ENCODE measurements at places on chromosomes 1 and 21.

DNA sequence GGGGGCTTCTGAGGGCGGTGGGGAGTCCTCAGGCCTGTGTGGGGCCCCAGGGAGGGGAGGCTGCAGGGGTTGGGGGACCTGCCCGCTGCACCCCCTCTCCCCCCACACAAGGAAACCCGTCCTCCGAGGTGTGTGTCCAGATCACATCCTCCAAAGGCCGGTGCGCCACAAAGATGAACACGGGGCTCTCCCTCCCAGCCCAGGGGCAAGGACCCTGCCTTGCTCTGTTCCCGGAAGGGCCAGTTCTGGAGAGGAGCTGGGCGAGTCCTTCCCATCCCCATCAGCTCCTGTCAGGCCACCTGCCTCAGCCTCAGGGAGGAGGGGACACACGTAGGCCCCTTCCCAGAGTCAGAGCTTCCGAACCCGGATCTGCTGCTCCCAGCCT, 2.5 kb upstream of the TTLL10 start:
- DNase-seq: no peak

DNA sequence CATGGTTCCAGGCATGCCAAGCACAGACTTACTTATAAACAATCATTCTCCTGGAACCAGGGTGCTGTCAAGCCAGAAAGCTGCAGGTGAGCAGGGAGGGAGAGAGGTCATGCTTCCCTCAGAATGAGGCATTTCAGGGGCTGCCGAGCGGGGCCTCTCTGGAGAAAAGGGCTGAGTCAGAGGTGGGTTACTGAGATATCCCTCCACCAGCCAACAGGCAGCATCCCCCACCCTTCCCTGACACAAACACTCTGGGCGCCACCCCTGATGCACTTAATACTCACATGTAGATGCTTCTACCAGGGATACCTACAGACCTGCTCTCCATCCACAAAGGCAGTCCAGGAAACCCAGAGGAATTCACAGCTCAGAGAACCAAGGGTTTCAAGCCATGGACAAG, 13.1 kb downstream of the STK40 start:
- no peak for DNase-seq

DNA sequence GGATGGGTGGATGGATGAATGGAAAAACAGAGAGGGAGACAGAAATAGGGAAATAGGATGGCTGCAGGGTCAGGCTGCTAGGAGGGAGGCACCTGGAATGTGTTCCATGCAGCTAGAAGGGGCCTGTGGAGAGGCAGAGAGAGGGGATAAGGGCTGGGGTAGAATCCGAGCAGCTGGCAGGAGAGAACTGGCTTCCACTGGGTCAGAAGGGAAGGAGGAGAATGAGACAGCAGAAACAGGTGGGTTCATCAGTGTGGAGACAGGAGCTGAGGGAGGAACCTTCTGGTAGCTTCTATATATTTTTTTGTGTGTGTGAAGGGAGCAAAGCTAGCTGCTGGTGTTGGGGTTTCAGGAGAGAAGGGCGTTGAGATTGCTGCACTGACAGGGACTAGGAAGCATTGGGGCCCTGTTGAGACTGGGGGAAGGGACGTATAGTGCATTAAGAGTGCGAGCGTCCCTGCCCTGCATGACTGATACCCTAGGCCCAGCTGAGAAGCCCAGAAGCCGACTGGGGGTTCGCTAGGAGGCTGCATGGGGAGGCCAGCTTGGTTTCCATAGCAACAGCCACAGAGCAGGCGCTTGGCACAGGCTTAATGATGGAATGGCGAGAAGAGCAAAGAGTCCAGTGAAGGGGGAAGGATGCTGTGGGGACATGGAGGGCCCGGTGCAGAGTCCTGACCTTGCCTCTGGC, 14.8 kb upstream of the KIF21B start:
- no peak for DNase-seq

DNA sequence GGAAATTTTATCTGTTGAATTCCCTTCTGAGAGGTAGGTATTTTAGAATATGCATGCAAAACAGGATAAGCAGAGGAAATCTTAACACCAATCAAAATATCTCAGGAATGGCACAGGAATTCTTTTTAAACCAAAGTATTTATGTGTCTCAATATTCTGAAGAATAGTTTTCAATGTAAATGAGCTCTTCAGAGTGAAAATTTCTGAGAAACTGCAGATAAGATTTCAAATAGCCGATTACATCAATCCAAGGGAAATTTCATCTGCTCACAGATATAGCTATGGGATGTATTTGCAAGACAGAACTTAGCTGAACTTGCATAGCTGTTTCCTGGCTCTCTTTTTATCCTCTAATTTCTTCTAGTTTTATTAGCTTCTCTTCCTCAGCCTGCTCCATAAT, 209.5 kb downstream of the GRIK1 start:
- DNase-seq: no peak

- DNase-seq: no peak
Measured at GRCh38 chr1:61157468-61157987, 75.2 kb downstream of the NFIA start.

- no peak for DNase-seq
Measured at GRCh38 chr1:56266359-56266758, 313.0 kb downstream of the PLPP3 start.

DNA sequence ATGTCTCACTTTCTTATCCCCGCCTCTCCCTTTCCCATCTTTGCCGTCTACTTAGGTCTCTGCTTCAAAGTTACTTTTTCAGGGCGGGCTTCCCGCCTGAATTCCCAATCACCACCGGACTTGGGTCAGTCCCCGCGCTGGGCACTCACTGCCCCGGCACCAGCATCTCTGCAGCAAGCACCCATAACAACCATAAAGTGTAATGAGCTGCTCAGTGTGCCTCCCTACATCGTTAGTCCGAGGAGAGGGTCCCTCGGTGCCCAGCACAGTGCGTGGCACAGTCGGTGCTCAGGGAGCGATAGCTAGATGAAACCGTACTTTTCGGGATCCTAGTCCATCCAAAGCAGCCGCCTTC, 633 bp upstream of the CTPS1 start:
- DNase-seq: no peak

DNA sequence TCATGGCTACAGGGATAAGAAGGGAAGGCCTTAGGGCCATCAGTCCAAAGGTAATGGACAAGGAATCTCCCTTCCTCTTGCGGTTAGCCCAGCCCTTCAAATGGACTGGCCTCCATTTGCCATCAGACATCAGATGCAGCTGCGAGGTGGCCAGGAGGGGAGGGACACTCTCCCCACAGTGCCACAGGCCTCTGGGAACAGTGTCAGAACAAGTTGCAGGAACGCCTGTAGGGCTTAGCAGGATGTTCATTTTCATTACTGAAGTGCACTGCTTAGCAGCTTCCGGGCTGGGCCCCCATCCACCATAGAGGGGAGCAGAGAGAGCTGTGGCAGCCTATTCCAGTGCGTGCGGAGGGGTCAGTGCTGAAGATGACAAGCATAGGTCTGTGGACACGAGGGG, 127.5 kb downstream of the GALNT2 start:
- DNase-seq: no peak

DNA sequence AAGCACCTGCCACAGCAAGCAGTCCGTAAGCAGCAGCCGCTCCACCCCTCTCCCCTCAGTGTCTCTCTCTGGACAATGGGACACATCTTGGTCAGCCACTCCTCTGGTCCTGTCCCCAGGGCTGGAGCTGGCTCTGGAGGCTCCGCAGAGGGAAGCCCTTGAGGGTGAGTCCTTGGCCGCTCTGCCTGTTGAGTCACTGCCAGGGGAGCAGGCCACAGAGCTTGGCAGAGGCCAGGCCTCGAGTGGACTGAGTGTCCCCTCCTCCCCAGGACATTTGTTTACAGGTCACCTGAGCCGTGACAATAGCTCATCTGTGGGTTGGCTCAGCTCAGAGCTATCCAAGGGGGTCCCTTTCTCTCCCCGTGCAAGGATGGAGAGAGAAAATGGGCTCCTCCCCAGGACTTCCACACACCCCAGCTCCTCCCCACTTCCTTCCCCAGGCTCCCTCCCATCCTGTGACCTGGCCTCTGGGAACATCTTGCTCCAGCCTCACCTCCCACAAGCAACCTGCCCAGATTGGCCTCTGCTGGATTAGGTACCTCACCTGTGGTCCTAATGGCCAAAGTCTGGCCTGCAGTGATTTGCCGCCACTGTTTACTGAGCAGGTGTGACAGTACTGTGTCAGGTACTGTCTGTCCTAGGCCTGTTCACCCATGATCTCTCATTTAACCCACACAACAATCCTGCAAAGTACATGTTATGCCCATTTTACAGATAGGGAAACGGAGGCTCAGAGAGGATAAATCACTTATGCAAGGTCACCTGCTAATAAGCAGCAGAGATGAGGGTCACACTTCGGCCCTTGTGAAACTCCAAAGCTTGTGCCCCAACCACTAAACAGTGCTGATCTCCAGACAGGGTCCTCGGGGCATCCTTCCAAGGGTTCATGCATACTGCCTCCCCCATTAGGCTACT, 4.8 kb downstream of the FAM131C start:
- no peak for DNase-seq

- no peak for DNase-seq
Measured at GRCh38 chr1:65055747-65056146, 89.4 kb upstream of the JAK1 start.

DNA sequence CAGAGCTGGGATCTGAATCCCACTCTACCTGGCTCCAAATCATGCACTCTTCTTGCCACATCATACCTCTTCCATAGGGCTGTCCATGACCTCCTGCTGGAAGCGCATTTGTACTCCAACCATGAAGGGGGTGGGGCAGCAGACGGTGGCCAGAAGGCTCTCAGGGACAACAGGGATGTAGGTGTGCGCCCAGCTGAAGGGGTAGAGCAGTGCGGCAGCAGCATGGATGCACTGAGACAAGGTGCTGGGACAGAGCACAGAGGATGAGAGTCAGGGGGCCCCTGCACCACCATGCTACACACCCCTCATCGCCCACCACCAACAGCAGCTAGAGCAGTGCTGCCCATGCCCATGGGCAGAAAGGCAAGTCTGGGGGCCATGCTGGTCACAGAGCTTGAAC, 8.4 kb downstream of the DENND2D start:
- no peak for DNase-seq

GRCh38 chr1:156693848-156694689, 11.3 kb downstream of the CRABP2 start:
- no peak for DNase-seq

DNA sequence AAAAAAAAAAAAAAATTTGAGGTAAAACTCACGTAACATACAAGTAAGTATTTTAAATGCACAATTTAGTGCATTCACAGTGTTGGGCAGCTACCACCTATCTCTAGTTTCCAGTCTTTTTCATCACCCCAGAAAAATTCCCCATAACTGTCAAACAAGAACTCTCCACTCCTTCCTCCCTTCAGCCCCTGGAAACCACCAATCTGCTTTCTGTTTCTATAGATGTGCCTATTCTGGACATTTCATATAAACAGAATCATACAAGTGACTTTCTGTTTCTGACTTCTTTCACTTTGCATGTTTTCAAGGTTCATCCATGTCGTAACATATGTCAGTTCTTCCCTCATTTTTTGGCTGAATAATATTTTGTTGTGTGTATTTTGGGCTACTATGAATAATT, 24.9 kb upstream of the ETS2 start:
- DNase-seq: no peak

GRCh38 chr1:64505232-64505943, 35.5 kb downstream of the CACHD1 start:
- DNase-seq: peak; percentile 18

- no peak for DNase-seq
Measured at GRCh38 chr1:65509912-65510680, 89.6 kb downstream of the LEPR start.

- no peak for DNase-seq
Measured at GRCh38 chr1:27350663-27351540, 9.1 kb downstream of the SYTL1 start.

DNA sequence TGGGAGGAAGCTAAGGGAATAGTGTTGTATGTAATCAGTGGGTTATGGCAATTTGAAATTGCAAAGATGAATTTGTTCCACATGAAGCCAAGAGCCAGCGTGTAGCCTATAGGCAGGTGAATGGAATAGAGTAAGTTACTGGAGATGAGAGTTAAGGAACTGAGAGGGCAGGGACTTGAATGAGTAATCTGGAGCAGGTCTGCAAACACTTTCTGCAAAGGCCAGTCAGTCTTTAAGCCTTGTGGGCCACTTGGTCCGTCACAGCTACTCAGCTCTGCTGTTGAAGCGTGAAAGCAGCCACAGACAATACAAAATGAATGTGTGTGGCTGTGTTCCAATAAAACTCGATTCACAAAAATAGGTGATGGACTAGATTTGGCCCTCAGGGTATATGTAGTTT, 29.2 kb downstream of the SZT2 start:
- DNase-seq: no peak

- DNase-seq: no peak
Measured at GRCh38 chr1:20291645-20292084, 990 bp downstream of the VWA5B1 start.

DNA sequence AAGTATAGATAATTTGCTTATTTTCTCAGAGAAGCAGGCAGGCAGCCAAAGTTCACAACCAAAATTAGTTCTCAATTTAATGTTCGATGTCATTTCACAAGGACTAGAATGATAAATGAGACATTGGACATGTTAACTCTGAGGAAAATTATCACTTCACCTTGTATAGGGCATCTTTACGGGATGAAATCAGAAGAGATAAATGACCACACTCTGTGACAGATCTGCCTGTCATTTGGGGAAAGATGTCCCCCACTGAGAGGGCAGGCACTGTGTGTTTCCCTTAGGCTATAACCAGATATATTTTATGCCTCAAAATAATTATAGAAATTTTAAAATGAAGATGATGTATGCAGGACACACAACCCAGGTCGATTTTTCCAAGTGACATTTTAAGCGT, 642.9 kb downstream of the BRINP3 start:
- no peak for DNase-seq

DNA sequence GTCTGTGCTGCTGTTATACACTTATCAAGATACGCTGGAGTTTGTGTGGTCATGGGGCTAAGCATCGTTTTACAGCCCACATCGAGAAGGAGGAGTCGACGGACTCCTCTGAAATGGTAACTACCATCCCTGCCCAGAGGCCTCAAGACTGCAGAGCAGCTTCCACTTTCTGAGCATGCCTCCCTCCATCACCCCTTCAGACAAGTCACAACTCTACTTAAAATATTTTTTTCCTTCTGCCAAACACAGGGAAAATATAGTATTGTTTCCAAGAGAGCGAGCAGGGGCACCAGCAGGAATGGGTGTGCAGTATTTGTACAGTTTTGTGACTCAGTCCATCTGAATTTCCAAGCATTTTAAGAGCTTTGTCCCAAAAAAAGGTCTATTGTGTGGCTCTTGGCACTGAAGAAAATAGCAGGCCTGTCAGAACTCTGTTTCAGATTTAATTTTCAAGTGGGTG, 14.1 kb downstream of the EVA1C start:
- no peak for DNase-seq

GRCh38 chr1:84770481-84770880, 80.2 kb upstream of the SSX2IP start:
- DNase-seq: no peak

All from stimulated activated CD4-positive, alpha-beta T cell treated with anti-CD3 and anti-CD28 coated beads, TNF-alpha, amount 100 ng/mL, for 4 hours (primary cell).